CD4-positive, alpha-beta T cell treated with Interleukin-1 beta for 1 hour (primary cell): ENCODE measurements at places on chromosomes 7 and 10.
A peak's percentile ranks its signal among the peaks of the same experiment; 100 is the strongest.

DNA sequence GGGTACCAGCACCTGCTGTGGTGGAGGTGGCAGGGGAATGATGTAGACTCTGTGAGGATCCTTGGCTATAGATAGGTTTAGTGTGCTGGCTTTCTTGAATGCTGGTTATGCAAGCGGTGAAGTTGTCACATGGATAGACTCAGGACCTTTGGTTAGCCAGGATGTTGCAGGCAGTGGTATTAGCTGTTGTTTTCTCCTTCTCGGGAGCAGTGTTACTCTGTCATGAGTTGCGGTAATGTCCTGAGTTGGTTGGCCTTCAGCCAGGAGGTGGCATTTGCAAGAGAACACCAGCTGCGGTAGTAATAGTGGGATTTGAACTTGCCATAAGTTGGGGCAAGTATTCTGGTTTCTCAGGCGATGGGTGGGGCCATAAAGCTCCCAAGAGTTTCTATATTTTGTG lies 10.8 kb downstream of the AGK start:
- no peak for DNase-seq

DNA sequence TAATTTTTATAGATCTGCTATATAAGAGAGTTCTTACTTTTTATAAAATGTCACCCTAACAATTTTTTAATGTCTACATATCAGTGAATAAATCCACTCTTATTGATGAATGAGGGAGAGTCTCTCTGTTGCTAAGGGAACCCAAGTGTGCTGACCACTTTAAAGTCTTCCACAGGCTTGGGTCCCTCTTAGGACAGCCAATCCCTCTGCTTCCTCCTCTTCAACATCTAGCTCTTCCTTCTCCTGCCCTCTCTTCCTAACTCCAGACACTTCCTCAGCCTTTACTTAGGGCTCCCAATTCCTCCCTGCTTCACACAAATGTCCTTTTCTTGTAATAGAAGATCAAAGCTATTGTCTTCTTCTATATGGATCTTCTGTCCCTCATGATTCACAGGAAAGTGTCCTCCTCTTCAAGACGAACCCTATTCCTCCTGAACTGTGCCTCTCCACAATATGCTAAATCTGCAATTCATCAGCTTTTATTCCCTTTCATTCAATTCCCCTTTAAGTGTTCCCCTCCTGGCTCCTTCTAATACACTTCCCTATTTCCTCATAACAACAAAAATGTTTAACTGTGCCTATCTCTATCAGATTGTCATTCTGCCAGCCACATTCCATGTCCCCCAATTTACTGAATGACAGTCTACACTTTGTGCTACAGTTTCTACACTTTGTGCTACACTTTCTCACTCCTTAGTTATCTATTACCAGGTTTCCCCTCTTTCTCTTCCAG lies 37.7 kb downstream of the CDK6 start:
- no peak for DNase-seq

DNA sequence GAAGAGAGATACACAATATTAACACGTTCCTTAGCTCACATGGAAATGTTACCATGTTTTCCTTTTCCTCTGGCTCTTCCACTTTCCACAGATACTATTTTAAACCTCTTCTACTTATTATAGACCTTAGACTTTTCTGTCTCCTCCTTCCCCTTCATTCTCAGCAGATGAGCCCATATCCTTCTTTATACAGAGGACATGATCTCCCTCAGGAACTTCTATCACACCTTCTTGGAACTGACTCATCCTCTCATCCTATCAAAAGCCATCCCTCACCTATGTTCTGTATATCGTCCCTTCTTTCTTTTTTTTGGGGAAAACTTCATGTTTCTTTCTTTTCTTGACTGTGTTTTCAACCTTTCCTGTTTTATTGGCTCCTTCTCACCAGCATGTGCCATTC lies 20.8 kb downstream of the MTPN start:
- DNase-seq: no peak

DNA sequence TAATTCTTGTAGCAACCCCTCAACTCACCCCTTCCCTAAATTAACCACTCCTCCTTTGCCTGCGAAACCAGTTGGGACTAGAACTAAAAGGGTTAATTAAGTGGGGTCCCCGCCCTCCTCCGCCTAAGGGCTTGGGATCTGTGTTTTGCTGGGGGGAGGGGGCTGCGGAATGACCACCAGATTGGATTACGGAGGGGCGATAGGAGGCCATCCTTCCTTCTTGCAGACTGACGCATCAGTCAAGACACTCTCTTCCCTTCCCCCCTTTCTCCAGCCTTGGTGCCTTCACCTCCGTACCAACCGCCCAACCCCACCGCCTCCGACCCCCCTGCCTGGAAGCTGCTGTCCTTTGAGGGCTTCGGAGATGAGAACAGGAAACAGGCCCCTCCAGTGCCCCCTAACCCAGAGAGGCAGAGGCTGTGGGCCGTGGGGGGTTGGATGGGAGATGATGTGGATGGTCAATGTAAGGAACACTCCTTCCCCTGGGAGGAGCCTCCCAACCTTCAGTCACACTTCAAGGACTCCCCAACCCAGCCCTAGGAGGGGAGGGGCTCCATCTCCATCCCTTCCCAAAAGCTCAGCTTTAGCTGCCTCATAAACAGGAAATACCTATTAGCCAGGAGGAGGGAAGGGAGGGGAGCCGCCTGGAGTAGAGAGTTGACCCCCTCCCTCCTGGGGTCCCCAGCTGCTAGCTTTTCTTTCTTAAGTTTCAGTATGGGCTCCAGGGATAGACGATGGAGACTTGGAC lies 997 bp upstream of the LDB1 start:
- DNase-seq: peak; percentile 22

DNA sequence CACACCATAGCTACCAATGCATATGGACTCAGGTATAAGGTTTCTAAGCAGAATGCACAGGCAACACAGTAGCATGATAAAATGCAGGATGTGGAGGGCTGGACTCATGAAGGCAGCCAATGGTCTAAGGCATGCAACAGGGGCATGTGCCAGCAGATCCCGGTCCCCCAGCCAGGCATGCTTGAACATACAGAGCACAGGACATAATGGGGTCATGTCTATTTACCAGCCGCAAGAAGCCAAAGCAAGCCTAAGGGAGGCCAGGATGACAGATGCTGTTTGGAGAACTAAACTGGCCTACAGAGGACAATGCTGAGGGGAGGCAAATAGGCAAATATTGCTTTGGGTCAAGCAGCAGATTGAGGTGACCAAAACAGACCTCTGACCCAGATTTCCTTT lies 60.0 kb upstream of the PDLIM1 start:
- no peak for DNase-seq

- no peak for DNase-seq
Observed at GRCh38 chr7:66415659-66416265, 210.6 kb downstream of the TPST1 start.
